Activated CD8-positive, alpha-beta memory T cell treated with anti-CD3 and anti-CD28 coated beads for 1 hour (primary cell): ENCODE measurements at places on chromosomes 1 and 21.

GRCh38 chr21:43323244-43324005 is 103.5 kb downstream of the SIK1 start:
- DNase-seq: no peak

DNA sequence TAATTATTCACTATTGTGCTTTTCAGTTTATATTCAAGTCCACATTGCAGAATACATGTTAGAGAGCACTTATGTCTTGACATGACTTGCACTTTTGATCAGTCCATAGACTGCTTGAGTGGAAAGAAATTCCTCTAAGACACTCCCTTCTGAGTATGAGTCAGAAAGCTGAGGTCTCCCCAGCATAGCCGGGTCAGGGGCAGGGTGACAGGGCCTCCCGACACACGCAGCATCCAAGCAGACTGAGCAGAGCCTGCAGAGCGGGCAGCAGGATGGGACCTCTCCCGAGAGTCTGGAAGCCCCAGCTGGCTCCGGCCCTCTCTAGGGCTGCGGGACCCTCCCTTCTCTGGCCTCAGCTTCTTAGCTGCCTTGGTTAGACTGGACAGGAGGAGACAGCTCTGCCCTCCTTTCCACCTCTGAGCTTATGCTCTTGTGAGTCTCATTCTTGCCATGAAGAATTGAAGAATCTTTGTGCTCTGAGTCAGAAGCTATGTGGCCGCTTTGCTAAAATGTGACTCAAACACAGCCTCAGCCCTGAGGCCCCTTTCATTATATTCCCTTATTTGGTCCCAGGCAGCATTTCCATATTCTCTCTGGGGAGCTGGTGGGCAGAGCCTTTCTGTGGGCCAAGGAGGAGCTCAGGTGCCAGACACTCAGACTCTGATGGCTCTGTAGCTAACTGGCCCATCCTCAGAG is 11.2 kb upstream of the CAPN2 start:
- no peak for DNase-seq

- DNase-seq: no peak
Measured at GRCh38 chr1:29603622-29604021, 367.3 kb downstream of the PTPRU start.

- no peak for DNase-seq
Measured at GRCh38 chr1:4488018-4488417, 166.4 kb upstream of the AJAP1 start.

DNA sequence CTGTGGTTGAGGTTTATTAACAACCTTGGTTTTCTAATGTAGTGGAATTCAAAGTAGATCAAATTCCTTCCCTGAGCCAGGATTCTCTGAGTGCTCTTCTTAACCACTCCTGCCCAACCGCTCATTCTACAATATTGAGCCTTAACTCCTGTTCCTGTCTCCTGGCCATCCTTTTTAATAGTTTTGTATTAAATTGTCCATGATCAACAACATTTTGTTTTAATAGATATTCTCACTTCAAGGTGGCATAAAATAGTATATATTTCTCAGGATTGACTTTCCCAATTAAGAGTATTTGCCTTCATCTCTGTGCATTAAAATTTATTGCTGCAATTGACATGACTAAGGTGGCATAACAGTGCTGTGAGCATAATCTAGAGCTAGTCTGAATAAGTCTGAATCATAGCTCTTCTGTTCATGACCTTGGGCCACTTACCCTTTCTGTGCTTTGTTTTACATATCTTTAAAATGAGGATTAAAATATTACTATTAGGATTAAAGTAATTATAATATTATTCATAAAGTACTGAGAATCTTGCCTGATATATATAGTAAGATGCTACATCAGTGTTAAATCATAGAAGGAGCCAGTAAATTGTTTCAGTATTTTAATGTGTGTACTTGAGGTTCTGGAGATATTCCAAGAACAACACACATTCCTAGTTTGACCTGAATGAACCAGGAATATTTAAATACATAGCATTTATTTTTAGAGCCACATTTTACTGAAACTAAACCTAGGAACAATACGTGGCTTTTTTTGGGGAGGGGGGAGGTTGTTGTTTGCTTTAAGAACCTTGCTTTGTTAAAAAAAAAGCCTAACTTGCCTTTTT is 76.4 kb downstream of the ADGRL2 start:
- no peak for DNase-seq

DNA sequence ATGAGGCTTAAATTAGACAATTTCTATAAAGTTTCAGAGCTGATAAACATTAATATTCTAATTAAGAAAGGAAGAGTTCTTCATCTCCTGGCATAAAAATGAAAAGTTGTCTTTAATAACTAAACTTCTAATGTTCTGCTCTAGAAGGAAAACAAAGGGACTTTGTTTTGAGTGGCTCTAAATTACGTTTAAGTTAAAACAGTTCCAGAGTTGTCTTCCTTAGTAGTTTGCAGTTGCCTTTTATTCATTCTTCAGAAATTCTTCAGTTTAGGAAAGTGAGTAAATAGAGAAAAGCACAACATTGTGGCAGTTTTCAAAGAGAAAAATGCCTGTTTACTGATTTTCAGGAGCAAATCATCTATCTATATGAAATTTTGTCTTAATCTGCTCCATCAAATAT is 86.9 kb downstream of the TTC3 start:
- no peak for DNase-seq

DNA sequence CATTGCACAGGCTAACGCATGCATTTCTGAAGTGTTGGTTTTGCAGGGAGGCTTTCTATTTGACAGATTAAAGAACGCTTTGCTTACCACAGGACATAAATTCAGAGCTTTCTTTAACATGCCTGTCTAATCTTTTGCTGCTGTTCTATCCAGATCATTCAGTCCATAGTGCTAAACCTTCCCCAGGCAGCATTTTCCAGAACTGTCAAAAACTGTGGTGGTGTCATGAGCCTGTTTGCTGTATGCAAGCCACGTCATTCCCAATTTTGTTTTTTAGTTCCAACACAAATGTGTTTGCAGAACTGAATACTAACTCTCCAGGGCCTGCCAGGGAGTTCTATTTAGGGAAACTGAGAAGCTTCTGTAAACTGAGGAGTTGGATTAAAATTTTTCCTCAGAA is 390.5 kb upstream of the LYPLAL1 start:
- no peak for DNase-seq
